ENCODE measurements at places on chromosomes 1 and 21. TPM values are rescaled to one million over a fixed set of nuclear protein-coding genes. Genes with fewer than 3 reads are reported as not detected.

DNA sequence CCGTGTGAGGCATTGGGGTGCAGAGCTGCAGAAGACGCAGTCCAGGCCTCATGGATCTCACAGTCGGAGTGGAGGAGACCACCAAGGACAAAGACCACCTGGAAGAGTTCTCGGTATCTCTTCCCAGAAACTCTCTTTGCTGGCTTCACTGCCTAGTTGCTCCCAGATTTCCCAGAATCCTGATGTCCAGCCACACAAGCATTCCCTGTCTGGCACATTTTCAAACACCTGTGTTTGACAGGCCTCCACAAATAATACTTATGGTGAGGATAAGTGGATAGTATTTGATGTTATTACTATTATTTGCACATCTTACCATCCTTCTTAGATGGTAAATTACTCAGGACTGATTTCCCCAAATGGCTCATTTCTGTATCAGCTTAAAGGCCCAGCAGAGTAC, 27.7 kb upstream of the KANK4 start:
- no peak overlapping the region for H3K27ac ChIP-seq
- H3K27me3 ChIP-seq, result no peaks in the 10 kb centered on the region
- no peak overlapping the region for H3K4me3 ChIP-seq
- no peaks in the 10 kb centered on the region for H3K36me3 ChIP-seq

GRCh38 chr1:38533772-38534472, 325.6 kb downstream of the RRAGC start:
- no peak overlapping the region for H3K27ac ChIP-seq
- DNase-seq, result no peak
- H3K36me3 ChIP-seq, result no peaks in the 10 kb centered on the region
- H3K4me1 ChIP-seq, result no peaks in the 10 kb centered on the region

- H3K36me3 ChIP-seq, result no peaks in the 10 kb centered on the region
- H3K27ac ChIP-seq, result no peak overlapping the region
- H3K4me3 ChIP-seq, result no peak overlapping the region
- no peak for DNase-seq
- no peaks in the 10 kb centered on the region for H3K4me1 ChIP-seq
Measured at GRCh38 chr1:186099336-186100104, 275.5 kb downstream of the TPR start.

DNA sequence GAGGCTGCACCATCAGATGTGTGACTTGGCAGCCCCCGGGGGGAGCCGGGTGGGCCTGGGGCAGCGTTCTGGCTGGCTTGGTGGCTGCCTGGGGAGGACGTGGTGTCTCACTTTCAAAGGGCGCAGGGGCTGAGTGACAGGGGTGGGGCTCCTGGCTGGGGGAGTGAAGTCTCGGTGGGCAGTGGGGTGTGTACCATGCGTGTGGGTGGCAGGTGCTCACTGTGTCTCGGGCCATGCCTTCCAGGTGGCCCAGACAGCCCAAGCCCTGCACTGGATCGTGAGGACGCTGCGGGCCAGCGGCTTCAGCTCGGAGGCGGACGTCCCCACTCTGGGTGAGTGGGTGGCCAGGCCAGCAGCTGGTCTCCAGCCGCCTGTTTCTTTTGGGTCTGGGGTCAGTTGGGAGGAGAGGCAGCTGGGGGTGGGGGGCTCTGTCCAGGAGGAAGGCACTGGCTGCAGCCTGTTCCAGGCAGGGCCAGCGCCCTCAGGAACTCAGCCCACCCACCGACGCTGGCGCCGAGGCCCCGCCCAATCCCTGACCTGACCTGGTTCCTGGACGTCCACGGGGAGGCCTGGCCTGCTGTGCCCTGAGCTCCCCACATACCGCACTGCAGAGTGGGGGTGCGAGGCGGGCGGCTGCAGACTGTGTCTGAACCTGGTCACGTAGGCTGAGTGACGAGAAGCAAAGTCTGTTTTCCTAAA, 30.6 kb upstream of the LRRC3 start:
- H3K4me1 ChIP-seq, result no peaks in the 10 kb centered on the region
- no peaks in the 10 kb centered on the region for H3K27me3 ChIP-seq
- DNase-seq, result no peak
- H3K36me3 ChIP-seq, result no peaks in the 10 kb centered on the region
- no peak overlapping the region for H3K27ac ChIP-seq

GRCh38 chr1:245776139-245776538, 621.4 kb downstream of the KIF26B start:
- no peak overlapping the region for H3K4me3 ChIP-seq
- DNase-seq, result no peak
- H3K27me3 ChIP-seq, result no peaks in the 10 kb centered on the region
- no peaks in the 10 kb centered on the region for H3K36me3 ChIP-seq

DNA sequence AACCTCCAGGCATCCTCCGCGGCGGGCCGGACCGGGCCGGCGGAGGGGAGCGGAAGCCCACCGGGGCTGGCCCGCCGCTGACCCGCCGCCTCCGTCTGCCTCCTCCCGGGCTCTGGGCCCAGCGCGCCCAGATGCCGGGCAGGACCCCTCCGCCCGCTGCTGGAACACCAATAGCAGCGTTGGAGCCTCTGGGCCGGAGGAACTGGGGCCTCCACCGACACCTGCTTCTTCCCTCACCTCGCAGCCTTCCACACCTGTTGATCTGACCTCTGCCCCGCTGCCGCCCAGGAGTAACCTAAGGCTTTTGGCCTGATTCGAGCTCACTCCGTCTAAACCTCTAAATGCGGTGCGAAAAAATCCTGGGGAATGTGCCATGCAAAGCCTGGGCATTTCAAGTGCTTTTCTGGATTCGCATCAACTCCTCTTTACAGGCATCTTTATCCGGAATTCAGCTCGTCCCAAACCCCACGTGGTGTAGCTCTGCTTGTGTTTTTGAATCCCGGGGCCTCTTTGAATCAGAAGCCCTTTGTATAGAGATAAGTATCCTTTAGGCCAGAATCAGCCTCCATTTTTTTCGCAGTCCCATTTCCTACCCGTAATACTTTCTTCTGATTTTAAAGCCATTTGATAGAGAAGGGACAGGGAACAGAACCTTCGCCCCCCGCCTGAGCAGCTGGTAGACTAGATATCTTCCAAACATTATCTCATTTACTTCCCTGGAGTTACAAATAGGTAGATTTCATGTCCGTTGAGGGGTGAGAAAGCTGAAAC, 680 bp upstream of the CNN3 start:
- H3K27me3 ChIP-seq, result no peaks in the 10 kb centered on the region
- H3K27ac ChIP-seq, result peak overlapping the region; percentile 96
- H3K4me3 ChIP-seq, result peak overlapping the region; percentile 63
- peaks cover 15% of the 10 kb centered on the region for H3K4me1 ChIP-seq
- peak; percentile 23 for DNase-seq

GRCh38 chr1:117022114-117022513, 20.6 kb downstream of the CD101 start:
- H3K4me1 ChIP-seq, result no peaks in the 10 kb centered on the region
- no peak overlapping the region for H3K27ac ChIP-seq
- no peak overlapping the region for H3K4me3 ChIP-seq
- DNase-seq, result no peak
- H3K36me3 ChIP-seq, result no peaks in the 10 kb centered on the region

- no peak for DNase-seq
- peaks cover 2% of the 10 kb centered on the region for H3K27me3 ChIP-seq
- peaks cover 17% of the 10 kb centered on the region for H3K4me1 ChIP-seq
- no peaks in the 10 kb centered on the region for H3K36me3 ChIP-seq
- no peak overlapping the region for H3K27ac ChIP-seq
Measured at GRCh38 chr1:19315378-19316198, 3.5 kb downstream of the SLC66A1 start.

GRCh38 chr1:93888900-93889299, 9.9 kb upstream of the DNTTIP2 start:
- H3K4me1 ChIP-seq, result no peaks in the 10 kb centered on the region
- H3K27ac ChIP-seq, result no peak overlapping the region
- H3K36me3 ChIP-seq, result no peaks in the 10 kb centered on the region
- H3K4me3 ChIP-seq, result no peak overlapping the region

GRCh38 chr21:45154511-45155508, 80.4 kb downstream of the ADARB1 start:
- no peak overlapping the region for H3K4me3 ChIP-seq
- DNase-seq, result peak; percentile 46
- H3K27me3 ChIP-seq, result no peaks in the 10 kb centered on the region
- no peaks in the 10 kb centered on the region for H3K36me3 ChIP-seq
- no peaks in the 10 kb centered on the region for H3K4me1 ChIP-seq

DNA sequence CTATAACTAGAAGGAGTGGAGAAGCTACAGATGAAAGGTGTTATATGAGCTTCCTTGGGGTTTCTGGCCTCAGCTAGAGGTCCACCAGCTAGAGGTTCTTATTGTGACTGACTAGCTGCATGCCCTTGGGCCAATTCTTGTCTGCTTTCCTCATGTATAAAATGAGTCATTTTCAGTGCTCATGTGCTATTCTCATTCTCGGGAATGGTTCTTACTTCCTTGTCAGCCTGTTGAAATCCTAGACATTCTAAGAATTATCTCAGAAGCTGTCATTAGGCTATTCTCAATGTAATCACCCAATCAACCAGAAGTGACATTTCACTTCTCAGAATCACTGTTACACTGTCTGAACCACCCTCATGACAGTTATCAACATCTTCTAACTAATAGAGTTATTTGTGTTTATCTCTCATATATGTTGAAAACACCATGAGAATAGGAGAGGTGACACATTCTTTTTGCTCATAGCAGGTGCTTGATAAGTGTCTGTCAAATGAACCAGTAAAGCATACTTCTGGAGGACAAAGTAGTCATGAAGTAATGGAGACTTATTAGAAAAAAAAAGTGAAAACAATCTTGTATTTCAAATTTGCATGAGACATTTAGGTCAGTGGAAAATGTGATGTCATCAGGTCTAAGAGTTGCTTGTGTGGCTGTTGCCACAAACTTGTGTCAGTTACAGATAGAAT, 122.8 kb upstream of the IVNS1ABP start:
- DNase-seq, result no peak
- H3K4me1 ChIP-seq, result no peaks in the 10 kb centered on the region
- H3K36me3 ChIP-seq, result no peaks in the 10 kb centered on the region
- no peak overlapping the region for H3K4me3 ChIP-seq
- no peaks in the 10 kb centered on the region for H3K27me3 ChIP-seq

- DNase-seq, result no peak
- H3K4me3 ChIP-seq, result peak overlapping the region; percentile 49
- H3K4me1 ChIP-seq, result no peaks in the 10 kb centered on the region
- 0 out of 2 replicates have a peak overlapping the region, but pooled peaks have one; percentile 18 for H3K27ac ChIP-seq
- H3K27me3 ChIP-seq, result peaks cover 4% of the 10 kb centered on the region
Measured at GRCh38 chr1:236282425-236282716, 613 bp upstream of the ERO1B start.

- H3K36me3 ChIP-seq, result peaks cover 10% of the 10 kb centered on the region
- no peak overlapping the region for H3K27ac ChIP-seq
- no peaks in the 10 kb centered on the region for H3K4me1 ChIP-seq
- no peaks in the 10 kb centered on the region for H3K27me3 ChIP-seq
- no peak overlapping the region for H3K4me3 ChIP-seq
Measured at GRCh38 chr1:53315456-53316423, 12.1 kb downstream of the LRP8 start.

GRCh38 chr1:22343456-22344328, 108.0 kb upstream of the ZBTB40 start:
- H3K4me3 ChIP-seq, result no peak overlapping the region
- peaks cover 3% of the 10 kb centered on the region for H3K4me1 ChIP-seq
- H3K36me3 ChIP-seq, result no peaks in the 10 kb centered on the region
- H3K27ac ChIP-seq, result no peak overlapping the region
- no peak for DNase-seq

DNA sequence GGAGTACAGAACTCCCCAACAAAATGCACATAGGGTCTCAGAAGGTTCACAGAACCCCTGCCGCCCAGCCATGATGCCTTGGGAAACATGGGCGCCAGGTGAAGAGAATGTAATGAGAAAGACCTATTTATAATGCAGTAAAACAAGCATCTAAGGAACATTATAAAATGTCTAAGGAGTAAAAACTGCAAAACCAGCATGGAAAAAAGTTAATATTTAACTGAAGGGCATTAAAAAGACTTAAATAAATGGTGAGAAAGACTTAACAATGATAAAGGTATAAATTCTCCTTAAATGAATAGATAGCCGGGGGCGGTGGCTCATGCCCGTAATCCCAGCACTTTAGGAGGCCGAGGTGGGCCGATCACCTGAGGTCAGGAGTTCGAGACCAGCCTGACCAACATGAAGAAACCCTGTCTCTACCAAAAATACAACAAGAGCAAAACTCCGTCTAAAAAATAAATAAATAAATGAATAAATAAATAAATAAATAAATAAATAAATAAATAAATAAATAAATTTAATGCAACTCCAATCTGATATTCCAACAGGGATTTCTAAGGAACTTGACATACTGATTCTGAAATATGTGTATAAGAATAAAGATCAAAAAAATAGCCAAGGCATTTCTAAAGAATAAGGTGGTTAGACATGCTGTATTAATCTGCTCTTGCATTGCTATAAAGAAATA, 27.3 kb upstream of the ACOT11 start:
- no peak overlapping the region for H3K27ac ChIP-seq
- no peaks in the 10 kb centered on the region for H3K36me3 ChIP-seq
- H3K4me3 ChIP-seq, result no peak overlapping the region
- no peak for DNase-seq

DNA sequence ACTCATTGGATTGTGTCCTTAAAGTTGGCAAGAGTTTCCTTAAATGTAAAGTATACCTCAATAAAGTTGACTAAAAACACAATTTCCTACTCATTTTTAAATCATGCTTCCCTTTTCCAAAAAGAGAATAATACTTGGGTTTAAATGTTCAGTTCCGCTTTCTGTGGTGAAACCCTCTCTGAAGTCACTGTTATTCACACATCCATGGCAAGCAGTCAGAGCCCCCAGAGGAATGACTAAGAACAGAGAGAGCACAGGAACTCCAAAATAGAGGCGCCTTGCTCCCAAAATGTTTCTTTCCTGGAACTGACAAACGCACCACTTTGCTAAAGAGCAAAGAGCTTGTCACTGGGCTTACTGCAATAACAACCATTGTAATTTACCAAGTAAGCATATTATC, 142.5 kb downstream of the TIAM1 start:
- no peaks in the 10 kb centered on the region for H3K36me3 ChIP-seq
- H3K4me1 ChIP-seq, result no peaks in the 10 kb centered on the region
- no peak overlapping the region for H3K4me3 ChIP-seq
- no peaks in the 10 kb centered on the region for H3K27me3 ChIP-seq

- H3K4me1 ChIP-seq, result no peaks in the 10 kb centered on the region
- no peak for DNase-seq
- no peak overlapping the region for H3K4me3 ChIP-seq
- no peaks in the 10 kb centered on the region for H3K36me3 ChIP-seq
Measured at GRCh38 chr1:198549866-198550265, 9.4 kb upstream of the ATP6V1G3 start.

COP1 gene
- polyA plus RNA-seq, result 15.5 TPM

NENF gene
- 22.1 TPM for polyA plus RNA-seq

BSND gene
- polyA plus RNA-seq, result 0.52 TPM

KRTAP20-2 gene
- not detected for polyA plus RNA-seq

TSNAX gene
- 5.7 TPM for polyA plus RNA-seq

S100A1 gene
- 1.1 TPM for polyA plus RNA-seq

SHE gene
- polyA plus RNA-seq, result 0.44 TPM

MTARC1 gene
- 16.0 TPM for polyA plus RNA-seq

PLPPR5 gene
- polyA plus RNA-seq, result 1.9 TPM

LIN28A gene
- 403 TPM for polyA plus RNA-seq

CFAP57 gene
- polyA plus RNA-seq, result 0.36 TPM

PCBP3 gene
- 7.3 TPM for polyA plus RNA-seq

ZNF648 gene
- 0.64 TPM for polyA plus RNA-seq

LAMB3 gene
- 0.45 TPM for polyA plus RNA-seq
